ENCODE measurements at places on chromosomes 1 and 21.

DNA sequence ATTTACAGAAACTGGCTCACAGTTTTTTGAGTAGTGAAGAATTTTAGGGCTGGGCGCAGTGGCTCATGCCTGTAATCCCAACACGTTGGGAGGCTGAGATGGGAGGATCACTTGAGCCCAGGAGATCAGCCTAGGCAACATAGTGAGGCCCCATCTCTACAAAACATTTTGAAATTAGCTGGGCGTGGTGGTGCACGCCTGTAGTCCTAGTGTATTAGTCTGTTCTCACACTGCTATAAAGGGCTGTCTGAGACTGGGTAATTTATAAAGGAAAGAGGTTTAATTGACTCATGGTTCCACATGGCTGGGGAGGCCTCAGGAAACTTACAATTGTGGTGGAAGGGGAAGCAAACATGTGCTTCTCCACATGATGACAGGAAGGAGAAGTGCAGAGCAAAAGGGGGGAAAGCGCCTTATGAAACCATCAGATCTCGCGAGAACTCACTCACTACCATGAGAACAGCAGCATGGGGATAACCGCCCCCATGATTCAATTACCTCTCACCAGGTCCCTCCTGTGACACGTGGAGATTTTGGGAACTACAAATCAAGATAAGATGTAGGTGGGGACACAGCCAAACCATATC is 24.4 kb upstream of the DYRK1A start:
- DNase-seq: no peak

DNA sequence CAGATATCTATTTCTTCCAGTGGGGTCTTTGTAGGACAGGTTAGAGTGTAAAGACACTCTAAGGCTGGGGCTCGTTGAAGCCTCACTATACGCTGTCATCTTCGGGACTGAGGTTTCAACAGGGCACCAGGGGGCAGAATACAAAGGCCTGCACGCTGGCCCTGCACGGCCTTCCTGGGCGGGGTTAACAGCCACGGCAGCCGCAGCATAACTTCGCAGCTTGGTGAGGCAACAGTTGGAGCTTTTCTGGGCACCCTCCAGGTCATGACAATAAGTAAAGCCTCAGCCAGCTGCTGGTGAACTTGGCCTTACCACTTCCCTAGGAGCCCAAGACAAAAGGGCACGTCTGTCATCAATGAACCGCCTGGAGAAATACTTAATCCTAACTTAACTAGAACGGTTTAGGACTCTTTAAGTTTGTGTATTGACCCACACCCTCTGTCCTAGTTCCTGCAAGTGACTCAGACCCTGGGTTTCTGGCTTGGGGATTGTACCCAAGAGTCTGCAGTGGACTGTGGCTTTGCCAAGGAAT is 2.3 kb upstream of the RUNX1 start:
- peak; percentile 89 for DNase-seq

DNA sequence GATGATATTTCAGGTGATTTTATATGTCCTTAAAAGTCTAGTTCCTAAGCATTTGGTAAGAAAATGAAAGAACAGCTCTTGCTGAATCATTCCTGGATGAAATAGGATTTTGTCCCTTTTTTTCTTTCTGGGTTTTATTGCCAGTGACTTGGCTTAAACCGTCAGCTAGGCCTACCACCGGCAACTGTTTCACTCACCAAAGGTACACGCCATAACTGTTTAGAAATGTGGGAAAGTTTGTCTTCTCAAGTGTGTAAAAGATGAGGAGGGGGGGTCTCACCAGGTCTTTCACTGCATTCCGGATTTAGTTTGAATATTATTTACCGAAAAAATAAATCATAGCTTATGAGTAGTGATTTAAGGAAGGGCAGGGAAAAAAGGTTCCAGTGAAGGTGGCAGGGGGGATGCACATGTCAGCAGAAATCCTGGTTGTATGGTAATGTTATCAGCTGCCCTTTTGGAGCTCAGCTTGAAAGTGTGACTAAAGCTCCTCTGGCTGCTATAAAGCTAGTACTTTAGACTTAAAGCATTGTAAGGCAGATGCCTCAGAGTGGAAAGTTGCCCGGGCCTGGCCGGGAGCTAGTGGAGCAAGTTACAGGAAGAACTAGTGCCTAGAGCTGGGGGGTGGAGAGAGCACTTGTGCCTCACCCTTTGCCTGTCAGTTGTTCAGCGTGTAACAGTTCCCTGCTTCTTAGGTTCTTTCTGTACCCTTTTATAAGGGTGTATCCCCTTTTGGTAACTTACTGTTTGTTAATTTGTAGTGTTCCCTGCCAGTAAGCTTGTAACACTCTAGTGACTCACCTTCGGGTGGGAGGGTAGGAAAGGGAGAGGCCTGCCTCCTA is 3.1 kb downstream of the ATP1A1 start:
- no peak for DNase-seq

DNA sequence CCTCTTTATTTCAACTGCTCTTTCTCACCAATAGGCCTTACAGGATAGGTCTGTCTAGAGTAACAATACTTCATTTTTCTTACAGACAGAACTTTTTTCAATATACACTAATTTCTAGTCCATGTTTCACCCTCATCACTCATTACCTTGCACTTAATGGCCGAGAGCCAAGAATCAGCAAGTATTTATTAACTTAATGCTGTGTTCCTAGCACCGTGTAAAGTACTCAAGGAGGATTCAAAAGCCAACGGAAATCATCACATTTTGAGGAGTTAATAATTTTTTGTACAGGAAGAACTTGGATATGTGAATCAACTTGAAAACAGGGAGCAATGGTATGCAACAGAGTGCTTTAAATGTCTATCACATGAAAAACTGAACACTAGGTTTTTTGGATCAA is 102.0 kb downstream of the PTPN14 start:
- DNase-seq: no peak

- no peak for DNase-seq
Measured at GRCh38 chr1:100383743-100384405, 31.6 kb downstream of the CDC14A start.

DNA sequence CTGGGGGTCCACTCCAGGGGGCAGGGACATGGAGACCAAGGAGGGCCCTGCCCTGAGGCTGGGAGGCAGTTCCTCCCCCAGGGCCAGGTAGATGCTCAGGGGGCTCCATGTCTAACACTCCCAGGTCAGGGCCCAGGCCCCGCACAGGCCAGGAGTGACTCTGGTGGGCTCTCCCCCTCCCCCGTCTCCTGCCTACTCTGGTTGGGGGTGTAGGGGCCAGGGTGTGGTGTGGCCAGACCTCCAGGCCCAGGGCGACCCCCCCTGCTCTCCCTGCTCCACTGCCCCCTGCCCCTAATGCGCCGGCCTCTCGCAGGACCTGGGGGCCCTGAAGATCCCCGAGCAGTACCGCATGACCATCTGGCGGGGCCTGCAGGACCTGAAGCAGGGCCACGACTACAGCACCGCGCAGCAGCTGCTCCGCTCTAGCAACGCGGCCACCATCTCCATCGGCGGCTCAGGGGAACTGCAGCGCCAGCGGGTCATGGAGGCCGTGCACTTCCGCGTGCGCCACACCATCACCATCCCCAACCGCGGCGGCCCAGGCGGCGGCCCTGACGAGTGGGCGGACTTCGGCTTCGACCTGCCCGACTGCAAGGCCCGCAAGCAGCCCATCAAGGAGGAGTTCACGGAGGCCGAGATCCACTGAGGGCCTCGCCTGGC is 19.7 kb upstream of the CCDC27 start:
- DNase-seq: no peak

DNA sequence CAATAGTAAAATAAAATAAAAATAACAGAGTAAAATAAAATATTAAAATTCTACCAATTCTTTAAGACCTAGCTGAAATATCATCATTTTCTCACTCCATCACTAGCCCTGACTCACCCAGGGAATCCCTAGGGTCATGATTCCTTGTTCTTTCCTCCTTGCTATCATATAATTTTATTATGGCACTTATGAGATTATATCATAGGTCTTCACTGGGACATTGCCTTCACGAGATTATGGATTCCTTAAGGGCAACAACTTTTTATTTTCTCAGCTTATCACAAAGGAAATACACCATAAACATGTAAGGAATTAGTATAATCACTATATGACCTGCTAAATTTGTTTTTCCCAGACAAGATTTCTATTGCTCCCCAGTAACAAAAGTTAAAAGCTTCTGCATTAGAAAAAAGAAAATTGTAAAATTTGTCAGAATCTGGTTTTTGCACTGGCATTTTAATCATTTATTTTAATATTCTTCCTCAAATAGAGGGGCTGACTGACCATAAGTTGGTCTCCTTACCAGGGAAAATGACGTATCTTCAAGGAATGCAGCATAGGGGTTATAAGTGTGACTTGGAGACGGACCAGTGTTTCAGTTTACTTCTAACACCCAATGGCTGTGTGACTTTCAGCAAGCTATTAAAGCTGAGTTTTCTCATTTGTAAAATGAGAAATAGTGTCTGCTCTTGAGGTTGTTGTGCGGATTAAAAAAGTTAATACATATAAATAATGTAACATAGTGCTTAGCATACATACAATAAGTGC is 8.8 kb upstream of the CLCA4 start:
- no peak for DNase-seq

GRCh38 chr1:113073479-113073950 is 517 bp downstream of the LRIG2 start:
- DNase-seq: no peak

GRCh38 chr21:43854773-43855633 is 10.0 kb upstream of the AGPAT3 start:
- peak; percentile 61 for DNase-seq

GRCh38 chr1:16076031-16076864 is 2.8 kb upstream of the FAM131C start:
- no peak for DNase-seq

GRCh38 chr1:240280560-240281322 is 189.1 kb downstream of the FMN2 start:
- no peak for DNase-seq

DNA sequence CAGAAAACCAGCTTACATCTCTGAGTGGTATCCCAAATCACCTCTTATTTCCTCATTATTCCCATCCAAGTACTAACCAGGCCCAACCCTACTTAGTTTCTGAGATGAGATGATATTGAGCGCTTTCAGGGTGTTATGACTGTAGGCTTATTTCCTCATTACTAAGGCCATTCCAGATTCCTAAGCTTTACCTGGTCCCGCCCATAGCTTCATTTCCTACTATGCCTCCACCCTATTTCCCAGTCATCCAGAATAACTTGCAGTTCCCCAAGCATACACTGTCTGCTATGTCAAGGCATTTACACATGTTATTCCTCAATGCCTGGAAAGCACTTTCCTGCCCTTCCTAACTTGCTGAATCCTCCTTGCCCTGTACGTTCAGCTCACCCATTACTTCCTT is 79.3 kb upstream of the SPAG17 start:
- DNase-seq: no peak

Data from stimulated activated effector memory CD8-positive, alpha-beta T cell treated with anti-CD3 and anti-CD28 coated beads, Interleukin-12 subunit alpha, Interleukin-12 subunit beta, amount 100 ng/mL, for 72 hours (primary cell).